ENCODE measurements at places on chromosomes 12 and 14.

DNA sequence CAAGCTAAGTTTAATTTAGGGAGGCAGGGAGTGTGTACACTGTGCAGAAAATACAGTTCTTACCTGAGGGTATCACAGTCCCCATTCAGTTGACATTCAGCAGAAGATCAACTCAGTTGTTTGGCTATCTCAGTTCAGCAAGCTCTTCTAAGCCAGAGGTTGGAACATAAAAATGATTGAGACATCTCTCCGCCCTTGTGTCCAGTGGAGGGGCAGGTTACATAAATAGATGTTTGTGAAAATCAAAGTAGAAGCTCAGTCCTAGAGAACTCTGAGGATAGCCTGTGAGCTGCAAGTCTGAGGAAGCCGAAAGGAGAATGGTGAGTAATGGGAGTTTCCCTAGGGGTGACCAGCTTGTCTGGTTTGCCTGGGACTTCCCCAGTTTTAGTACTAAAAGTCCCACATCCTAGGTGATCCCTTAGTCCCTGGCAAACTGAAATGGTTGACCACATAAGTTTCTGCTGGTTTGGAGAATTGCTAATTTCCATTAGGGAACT lies 251.4 kb upstream of the ATP2B1 start:
- no peak for DNase-seq

DNA sequence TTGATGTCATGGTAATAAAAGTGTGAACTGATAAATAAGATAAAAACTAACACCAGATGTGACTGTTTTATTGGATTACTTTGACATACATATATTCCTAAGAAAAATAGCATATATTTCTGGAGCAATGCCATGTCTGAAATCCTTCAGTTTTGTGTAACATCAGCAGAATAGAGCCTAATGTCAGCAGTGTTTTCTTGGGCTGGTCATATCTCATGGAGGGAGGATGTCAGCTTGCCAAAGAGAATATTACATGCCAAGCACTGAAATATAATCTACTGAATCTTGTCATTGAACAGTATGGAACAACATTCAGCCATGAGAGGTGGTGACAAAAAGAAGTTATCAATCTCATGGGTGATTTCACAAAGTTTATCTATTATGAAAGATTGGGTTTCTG lies 220.3 kb downstream of the KLHL28 start:
- no peak for DNase-seq

GRCh38 chr12:120055231-120056000 lies 61.1 kb downstream of the RAB35 start:
- DNase-seq, result peak; percentile 45

- no peak for DNase-seq
These were observed 23.8 kb upstream of the MGST1 start for GRCh38 chr12:16323638-16324037.

GRCh38 chr12:39372929-39373328 lies 70.0 kb downstream of the KIF21A start:
- peak; percentile 20 for DNase-seq

DNA sequence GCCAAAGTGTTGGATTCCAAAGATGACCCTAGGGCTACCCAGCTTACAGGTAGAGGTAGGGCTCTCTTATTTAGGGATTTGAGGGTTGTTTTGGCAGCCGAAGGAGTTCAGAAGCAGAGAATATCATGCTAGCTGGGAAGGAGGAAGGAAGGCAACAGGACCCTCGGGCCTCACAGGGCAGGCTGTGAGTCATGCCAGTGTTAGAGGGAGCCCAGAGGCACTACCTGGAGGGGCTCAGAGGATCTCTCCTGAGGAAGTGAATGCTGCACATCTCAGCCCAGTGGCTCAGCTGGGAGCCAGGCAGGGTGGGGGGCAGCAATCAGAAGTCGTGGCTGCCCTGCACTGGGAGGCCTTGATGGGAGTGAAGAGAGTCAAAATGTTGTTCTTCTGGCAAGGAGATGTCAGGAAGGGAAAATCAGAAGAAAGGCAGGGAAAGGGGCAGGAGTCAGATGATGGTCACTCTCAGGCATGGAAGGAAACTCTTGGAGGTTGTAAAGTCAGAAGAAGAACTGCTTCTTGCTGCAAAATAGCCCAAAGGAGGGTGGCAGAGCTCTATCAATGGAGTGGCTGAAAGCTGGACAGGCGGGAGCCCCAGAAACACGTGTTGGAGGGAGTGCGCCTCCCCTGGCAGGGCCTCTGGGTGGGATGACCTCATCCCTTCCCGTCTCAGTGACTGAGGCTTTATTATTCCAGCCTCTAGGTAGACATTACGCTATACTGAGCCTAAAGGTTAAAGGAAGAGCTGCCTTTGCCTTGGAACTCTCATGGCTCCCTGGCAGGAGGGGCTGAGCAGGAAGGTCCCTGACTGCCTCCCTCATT lies 141.3 kb downstream of the SMOC1 start:
- DNase-seq, result peak; percentile 22

GRCh38 chr12:4037747-4038312 lies 164.6 kb upstream of the PARP11 start:
- peak; percentile 44 for DNase-seq

DNA sequence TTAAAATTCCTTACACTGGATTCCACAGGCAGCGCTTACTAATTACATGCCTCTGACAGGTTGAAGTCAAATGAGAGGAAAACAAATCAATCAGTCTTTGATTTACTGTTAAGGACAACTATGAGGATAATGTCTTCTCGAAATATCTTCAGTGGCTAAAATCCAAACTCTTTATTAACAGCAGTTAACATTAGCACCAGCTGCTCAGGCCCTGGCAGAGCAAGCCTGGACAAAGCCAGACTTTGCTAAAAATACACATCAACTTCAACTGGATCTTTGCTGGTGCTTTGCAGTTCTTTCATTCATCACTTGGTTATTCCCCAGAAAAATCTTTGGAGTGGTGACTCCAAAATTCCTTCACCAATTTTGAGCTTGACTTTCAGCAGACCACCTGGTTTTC lies 98.7 kb downstream of the HECTD4 start:
- DNase-seq, result no peak

- no peak for DNase-seq
These were observed 53.1 kb downstream of the LIMA1 start for GRCh38 chr12:50230217-50230616.
